Liver (tissue), 10 donors: ENCODE measurements at places on chromosomes 6 and 20.

DNA sequence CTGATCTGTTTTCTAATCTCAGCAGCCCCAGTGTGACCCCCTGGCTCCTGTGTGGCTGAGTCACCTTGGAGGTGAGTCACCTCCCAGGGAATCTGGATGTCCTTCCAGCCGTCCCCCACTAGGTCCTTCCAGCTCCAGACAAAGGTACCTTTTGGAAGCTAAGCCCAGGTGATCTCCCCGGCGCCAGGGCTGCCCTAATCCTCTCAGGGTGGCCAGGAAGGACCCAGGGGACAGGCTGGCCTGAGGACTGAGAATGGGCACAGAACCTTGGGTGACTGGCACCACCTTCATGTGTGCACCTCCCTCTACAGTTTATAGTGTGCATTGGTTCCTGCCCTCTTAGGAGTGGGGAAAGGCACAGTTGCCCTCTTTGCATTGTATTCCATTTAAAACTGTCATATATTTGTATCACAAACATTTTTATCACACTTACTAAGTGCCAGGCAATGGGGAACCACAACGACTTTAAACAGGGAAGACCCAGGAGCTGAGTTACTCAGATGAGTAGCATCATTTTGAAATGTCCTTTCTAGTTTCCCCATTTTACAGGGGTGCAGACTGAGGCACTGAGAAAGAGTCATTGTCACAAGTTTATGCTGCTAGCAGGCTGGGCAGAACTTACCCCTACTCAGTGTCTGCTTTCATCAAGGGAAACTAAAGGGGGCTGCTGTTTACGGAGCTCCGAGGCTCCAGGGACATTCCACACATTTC, 2.6 kb upstream of the BPIFB4 start:
- DNase-seq, result no peak

DNA sequence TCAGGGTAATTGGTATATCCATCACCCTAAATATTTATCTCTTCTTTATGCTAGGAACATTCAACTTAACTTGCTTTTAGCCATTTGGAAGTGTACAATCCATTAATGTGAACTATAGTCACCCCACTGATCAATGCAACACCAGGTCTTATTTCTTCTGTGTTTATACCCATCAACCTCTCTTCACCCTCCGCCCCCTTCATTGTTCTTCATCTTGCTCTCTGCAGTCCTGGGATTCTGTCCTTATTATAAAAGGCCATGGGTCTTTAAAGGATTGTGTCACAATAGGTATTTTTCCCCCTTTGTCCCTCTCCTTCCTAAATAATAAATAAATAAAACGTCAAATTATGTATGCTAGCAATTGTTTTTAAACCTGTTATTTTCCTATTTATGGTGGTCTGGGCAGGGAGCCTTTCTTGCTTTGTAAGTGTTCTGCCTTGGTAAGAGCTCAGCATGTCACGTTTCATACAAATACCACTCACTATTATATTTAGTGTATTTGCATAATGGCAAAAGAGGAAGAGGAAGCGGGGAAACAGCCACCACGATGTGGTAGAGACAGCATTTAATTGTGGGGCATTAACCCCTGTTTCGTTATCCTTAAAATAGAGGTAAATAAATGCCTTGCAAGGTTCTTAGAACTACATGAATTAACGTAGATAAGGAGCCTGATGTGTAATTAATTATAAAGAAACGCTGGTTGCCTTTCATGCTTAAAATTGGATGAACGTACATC, 1.9 kb downstream of the ABRACL start:
- no peak for DNase-seq

DNA sequence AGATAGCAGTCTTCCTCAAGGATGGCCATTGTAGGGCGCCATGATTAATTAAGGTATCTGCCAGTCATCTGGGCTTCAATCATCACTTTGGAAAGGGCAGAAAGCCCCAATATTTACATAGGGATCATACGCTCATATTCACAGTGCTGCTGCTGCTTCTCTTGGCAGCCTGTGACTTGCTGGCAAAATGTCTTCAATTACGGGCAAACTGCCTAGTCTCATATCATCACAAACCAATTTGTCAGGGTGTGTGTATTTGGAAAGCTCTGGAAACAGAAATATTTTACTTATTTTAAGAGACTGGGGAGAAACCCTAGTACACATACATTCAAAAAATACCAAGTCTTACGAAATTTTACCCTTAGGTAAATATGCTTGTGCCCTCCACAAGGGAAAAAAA, 77.6 kb downstream of the SAMD5 start:
- DNase-seq, result no peak

DNA sequence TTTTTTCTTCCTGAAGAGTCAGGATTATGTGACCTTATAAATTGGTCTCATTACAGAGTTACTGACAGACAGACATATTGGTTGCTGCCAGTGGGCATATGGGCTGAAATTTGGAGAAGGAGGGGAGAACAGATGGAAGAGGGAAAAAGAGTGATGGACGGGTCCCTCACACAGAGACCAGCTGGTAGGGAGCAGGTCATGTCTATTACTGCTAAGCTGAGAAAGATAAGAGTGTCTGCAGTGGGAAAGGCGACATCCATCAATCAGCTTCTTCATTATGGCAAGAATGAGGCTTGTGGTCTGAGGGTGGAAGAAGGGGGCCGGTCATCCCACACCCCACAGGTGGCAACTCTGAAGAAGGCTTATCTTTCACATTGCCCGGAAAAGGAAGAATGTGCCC, 353.8 kb upstream of the RSPO3 start:
- DNase-seq, result no peak

- DNase-seq, result no peak
Observed at GRCh38 chr20:12531626-12532025, 477.1 kb upstream of the SPTLC3 start.
